ENCODE measurements at places on chromosomes 6 and 20.
A peak's percentile ranks its signal among the peaks of the same experiment; 100 is the strongest.

- DNase-seq = no peak
These were observed 12.4 kb downstream of the MDGA1 start for GRCh38 chr6:37685261-37685660.

DNA sequence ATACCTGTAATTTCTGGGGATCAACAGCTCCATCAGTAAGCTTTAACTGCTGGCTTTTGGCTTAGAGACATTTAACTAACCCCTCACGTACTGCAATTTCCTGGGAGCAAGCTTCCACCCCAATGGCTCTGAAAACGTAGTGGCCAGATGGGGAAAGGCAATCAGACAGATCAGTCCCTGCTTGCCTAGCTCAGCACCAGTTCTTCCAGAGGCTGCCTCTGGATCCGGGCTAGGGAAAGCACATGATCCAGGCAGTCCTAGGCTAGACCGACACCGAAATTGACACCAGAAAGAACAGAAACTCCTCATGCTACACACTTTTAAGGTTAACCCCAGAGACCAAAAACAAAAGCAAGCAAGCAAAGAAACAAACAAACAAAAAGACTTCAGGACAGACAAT is 13.3 kb downstream of the PREP start:
- no peak for DNase-seq

- DNase-seq = no peak
These were observed 56.7 kb upstream of the SGK1 start for GRCh38 chr6:134374491-134375219.

DNA sequence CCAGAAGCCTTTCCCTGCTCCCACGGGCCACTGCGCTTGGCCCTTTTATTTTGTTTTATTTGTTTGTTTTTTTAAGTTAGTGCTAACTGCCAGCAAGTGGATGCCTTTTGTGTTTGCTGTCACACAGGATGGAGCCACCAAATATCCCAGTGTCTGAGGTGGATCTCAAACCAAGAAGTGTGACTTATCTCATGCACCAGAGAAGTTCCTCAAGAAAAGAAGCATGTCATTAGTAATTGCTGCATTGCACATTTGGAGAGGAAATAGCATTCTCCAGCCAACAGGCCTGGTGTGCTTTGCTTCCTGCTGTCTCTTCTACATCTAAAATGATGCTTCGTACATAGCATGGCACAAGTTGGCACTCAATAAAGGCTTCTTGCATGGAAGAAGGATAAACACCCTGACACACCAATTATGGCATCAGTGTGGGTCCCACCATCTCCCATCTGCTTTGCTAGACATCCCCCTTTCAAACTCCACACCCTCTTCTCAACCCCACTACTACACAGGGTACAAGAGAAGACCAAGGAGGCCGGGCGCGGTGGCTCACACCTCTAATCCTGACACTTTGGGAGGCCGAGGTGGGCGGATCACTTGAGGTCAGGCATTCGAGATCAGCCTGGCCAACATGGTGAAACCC is 1.9 kb upstream of the ATP9A start:
- DNase-seq = no peak

GRCh38 chr20:6434131-6434530 is 311.3 kb upstream of the FERMT1 start:
- no peak for DNase-seq

- no peak for DNase-seq
These were observed 217.3 kb upstream of the PREP start for GRCh38 chr6:105619971-105620741.

DNA sequence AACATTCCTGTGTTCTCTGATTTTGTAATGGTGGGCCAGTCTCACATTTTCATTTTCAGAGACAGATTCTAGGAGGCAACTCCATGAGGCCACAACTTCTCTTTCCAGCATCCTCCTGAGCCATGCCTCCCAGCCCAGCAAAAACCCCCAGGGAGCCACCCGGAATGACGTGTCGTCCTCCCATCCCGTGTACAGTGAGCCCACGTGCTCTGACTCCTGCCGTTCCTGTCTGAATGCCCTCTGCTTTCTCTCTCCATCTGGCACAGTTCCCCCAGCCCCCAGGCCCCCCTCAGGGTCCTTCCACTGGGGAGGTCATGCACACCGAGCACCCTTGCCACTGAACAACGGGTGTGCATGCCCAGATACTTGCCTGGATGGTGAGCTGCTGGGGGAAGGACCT is 38.0 kb downstream of the C20orf203 start:
- DNase-seq = no peak

- DNase-seq = no peak
These were observed 2.2 kb downstream of the CD83 start for GRCh38 chr6:14119784-14120183.

- no peak for DNase-seq
These were observed 325.6 kb downstream of the UBE3D start for GRCh38 chr6:82740072-82740471.

DNA sequence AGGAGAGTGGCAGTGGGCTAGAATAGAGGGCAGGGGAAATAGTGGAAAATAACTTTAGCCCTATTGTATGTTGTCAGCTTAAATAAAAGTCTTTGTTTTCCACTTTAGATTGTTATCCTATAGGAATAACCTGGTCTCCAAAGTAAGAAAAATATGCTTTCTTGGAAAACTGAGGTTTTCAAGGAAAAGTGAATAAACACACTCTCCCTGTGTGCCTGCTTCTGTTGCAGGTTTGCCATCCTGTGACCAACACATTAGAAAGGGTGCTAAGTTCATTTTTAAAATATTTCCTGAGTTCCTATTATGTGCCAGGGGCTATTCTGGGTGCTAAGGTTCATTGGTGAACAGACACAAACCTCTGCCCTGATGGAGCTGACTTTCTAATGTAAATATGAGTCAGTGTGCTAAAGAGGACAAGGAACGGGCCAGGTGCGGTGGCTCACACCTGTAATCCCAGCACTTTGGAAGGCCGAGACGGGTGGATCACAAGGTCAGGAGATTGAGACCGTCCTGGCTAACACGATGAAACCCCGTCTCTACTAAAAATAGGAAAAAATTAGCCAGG is 23.5 kb downstream of the BICRAL start:
- DNase-seq = no peak

DNA sequence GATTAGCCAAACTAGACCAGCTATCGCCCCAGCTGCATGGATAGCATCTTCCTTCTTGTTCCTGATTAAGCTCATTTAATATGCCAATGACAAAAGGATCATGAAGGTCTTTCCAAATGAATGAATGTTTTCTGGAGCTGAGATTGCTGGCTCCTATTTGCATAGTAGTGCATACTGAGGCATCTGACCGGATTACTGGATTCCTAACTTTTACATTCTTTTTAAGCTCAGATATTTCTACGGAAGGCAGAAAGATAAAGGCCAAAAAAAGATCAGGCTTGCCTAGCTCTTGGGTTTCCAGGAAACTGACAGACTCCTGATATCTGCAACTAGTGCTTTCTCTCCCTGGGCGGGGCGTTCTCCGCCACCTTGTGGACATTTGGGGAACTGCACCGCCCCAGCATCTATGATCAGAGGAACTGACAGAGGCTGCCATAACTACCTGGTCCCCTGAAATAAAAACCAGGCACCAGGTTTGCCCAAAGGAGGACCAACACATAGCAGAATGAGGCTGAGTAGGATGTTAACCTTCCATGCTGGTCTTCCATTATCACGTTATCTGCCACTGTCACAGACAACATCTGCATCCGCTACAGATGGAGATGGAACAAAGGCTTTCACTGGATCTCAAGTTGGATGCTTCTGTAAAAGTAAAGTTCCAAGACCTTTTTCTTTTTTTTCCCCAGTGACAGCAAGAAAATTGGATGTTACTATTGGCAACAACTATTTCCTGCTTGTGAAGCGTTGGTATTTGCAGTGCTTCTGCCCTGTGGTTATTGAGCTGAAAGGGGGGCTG is 33.2 kb downstream of the NT5E start:
- DNase-seq = peak; percentile 45

DNA sequence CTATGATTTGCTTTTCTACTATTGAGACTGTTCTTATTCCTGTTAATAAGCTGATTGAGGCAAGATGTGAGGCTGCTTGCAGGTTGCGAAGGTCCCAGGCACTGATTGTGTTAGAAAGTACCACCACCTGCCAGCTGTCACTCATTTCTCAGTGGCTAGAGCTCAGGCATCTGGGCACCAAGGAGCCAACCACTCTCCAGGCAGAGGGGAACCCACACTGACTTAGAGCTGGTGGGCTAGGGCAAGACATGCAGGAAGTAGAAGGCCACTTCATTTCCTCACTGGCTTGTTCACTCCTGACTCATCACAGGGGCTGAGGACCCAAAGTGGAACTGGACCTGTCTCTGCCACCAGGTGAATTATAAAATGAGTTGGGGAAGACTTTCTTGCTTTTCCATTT is 7.8 kb upstream of the DLL1 start:
- no peak for DNase-seq

DNA sequence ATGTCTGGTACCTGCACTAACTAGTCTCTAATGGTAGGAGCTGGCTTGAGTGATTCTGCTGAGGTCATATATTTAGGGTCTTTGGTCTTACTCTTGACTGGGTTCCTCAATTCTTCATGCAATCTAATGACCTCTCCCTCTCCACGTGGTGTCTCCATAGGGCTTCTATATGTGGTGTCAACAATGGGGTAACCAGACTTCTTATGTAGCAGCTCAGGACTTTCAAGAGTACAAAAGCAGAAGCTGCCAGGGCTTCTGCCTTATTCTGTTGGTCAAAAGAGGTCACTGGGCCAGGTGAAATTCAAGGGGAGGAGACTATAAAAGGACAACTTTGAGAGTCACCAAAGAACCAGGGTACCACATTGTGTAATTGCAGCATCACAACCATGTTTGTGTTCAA is 54.3 kb downstream of the NUS1 start:
- no peak for DNase-seq

DNA sequence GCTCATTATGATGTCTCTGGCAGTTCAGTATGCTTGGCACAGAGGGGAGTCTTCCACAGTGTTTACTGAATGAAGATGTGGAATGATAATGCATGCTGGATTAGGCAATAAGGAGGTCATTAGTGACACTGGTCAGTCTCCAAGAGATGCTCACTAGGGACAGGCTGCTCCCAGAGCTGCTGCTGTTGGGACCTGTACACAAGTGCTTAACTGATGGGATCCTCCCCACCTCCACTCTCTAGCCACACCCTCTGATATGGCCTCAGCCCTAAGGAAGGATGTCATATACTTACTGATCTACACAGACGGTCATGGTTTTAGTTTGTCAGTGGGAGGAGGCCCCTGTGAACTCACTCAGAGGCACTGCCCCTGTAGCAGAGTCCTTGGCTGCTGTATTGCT is 73.4 kb downstream of the MYB start:
- no peak for DNase-seq

GRCh38 chr6:106804346-106805335 is 169.9 kb downstream of the CD24 start:
- no peak for DNase-seq

DNA sequence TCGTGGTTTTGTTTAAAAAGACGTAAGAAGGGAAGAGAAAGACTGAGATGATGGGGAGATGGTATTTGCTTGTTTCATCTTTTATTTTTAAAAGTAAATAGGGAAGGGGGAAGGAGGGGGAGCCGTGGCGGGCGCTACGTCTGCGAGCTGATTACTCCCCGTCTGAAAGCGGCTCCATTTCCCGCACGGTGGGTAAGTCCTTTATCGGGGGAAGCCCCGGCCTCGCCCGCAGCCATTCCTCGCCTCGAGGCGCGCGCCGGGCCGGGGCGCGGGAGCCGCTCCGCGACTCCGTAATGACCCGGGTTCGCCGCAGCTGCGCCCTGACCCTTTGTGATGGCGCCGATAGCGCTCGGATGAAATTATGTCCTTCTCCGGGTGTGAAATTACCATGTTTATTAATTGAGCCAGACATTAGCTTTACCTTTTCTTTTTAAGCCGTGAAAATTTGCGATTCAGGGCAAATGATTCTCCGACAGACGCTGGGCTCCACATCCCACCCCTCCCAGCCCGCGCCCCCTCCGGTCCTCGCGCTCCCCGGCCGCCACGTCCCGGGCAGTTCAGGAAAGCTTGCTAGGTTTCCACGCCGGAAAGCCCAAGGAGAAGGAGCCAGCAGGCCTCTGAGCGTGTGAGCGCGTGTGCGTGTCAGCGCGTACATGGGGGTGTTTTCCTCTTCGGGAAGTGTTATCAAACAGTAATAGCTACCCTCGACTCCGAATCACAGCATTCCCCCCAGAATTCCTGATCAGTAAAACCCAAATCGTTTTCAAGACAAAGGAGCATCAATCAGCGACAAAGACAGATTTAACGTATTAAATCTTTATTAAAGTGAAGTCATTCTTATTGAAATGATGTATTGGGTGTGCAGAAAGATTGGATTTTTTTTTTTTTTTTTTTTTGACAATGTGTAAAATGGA is 30.0 kb downstream of the TFAP2A start:
- no peak for DNase-seq

DNA sequence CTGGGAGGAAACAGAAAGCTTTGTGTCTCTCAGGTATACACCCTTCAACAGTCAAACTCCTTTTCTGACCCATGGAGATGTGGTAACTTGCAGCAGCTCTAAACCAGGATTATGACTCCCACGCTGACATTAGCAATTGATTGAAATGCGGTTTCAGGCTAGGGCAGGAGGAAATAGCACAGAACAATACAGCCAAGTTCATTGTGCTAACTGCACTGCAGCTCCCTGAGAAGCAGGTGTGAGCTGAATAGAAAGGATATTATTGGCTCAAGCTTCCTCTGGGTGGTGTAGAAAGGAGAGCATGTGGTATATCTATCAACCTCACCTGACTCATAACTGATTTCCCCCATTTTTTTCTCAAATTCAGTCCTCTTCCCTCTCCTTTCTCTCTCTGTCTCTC is 612.3 kb upstream of the BTBD3 start:
- no peak for DNase-seq

DNA sequence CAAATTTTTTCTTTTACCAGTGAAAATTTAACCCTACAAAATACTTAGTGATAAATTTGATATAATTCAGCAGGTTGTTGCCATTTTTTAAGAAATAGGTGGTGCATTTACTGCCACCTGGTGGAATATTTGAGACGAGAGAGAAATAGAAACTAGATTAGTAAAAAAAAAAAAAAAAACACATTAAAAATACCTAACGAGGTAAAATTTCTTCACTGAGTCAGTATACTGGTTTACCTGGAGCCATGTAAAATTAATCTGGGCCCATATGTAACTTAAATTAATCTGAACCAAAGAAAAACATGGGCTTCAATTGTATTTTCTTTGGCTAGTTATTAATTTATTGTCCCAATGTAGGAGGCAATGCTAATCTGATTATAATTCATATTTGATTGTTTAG is 520.8 kb downstream of the EPM2A start:
- no peak for DNase-seq

- no peak for DNase-seq
These were observed 29.8 kb downstream of the NEDD9 start for GRCh38 chr6:11202513-11203305.

- peak; percentile 29 for DNase-seq
These were observed 28.9 kb downstream of the STX7 start for GRCh38 chr6:132483779-132484679.

DNA sequence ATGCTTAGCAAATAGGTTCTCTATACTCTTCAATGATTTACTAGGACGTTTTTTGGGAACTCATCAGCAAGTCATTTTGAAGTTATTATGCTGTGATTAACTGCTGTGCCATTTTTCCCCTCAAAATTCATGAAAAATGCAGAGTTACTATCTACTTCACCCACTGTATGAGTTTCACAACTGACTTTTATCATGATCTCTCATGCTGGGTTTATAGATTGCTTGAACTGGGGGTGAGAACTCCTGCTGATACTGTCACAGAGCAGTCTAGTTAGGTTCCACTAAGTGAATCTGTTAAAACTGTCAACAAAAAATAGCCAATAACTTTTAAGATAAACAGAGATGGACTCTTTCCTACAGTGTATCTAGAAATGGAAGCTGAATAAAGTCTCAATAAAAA is 136.7 kb downstream of the EYS start:
- no peak for DNase-seq

All from T follicular helper cell (primary cell).